ENCODE measurements at places on chromosomes 5 and 9.

DNA sequence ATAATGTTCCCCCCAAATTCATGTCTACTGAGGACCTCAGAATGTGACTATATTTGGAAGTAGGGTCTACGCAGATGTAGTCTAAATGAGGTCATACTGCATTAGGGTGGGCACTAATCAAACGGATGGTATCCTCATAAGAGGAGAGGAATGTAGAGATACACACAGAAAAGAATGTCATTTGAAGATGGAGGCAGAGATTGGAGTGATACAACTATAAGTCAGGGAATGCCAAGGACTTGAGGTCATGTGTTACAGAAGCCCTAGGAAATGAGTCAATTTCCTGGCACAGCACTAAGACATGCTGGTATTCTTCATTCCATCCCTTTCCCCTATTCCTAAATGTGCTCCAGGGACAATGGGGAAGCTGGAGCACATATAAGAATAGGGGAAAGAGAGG lies 758 bp upstream of the PDCD1LG2 start:
- no peak for DNase-seq

- DNase-seq, result no peak
These were observed 27.4 kb upstream of the POU4F3 start for GRCh38 chr5:146311278-146311677.

- no peak for DNase-seq
These were observed 13.7 kb upstream of the SYK start for GRCh38 chr9:90787771-90788460.

DNA sequence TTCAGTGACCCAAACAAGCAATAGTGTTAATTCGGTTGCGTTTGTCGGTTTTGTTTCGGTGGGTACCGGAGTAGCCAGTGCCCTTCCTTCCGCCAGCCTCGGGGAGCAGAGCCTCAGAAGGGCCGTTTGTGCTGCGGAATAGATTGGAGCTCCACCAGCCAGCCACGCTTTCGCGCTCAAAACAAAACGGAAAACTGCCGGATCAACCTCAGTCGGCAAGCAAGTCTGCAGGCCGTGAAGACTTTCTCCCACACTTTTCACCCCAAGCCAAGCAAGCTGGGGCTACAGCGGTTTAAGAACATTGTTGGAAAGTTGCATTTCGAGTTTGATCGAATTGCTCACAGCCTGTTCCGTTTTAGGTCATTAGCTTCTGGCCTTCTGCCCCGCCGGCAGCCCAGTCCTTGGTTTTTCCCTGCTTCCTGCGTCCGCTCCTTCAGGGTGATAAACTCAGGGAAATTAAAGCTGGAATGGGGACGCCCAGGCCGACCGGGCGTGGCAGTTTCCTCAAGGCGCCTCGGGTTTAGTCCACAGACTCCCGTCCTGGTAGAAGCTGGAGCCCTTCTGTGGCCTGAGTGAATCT lies 803 bp upstream of the CCNO start:
- no peak for DNase-seq

DNA sequence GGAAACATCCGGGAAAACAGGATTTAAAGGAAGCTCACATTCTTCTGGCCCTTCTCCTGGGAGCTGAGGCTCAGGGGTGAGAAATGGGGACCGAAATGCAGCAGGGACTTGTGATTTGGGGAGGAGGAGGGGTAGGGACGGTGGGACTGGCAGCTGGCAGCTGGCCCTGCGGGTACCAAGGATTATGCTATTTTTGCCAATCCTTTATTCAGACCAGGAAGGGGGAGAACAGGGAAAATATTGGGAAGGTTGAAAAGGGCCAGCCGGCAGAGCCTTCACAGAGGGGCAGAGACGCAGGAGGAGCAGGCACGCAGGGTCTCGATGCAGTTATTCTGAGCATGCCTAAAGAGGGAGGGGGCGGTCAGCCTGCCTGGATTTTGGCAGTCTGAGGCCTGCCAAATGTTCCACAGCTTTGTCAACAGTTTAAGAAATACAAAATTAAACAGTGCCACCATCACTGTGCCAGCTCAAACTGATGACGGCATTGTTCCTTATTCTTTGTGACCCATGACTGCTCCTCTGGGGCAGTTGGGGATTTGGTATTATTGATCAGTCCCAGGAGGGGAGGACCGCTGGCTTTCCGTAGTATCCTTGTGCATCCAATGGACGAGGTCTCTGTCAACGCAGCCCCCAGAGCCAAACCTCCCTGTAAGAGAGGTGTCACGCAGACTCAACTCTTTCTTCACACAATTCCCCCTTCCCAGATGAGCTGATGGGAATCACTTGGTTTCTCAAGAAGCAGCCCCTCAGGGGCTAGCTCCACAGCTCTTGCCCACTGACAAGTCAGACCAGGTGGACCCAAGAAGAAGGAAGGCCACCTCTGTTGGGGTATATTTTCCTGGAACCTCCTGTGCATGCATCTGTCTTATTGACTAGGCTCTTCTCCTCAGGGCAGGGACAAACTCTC lies 553.3 kb downstream of the BNC2 start:
- DNase-seq, result no peak

- DNase-seq, result no peak
These were observed 51.6 kb downstream of the SEMA5A start for GRCh38 chr5:9494301-9494700.
